ENCODE measurements at places on chromosomes 11 and 22.

- DNase-seq: no peak
These were observed 37.9 kb downstream of the TST start for GRCh38 chr22:36981247-36981775.

DNA sequence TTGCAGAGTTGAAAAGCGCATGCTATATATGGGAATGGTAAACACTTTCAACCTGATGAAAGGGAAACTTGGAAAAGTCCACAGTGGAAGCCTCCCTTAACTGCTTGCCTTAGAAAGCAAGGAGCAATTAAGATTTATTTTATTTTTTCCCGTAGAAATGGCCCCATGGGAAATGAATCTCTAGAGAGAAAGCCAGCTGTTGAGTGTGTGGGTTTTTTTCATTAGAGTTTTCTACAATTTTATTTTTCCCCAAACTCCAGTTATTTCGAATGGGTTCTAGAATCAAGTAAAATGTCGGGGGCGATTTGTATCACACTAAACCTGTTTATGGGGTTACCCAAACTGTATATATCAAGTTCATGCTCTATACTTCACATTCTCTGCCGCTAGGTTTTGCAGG is at the start of gene OR5M3:
OR5M3 (minus strand) TSS at position 101 of the 400 bp plus-strand sequence. CDS start 2,855 bp downstream, outside the sequence.
- no peak for DNase-seq

DNA sequence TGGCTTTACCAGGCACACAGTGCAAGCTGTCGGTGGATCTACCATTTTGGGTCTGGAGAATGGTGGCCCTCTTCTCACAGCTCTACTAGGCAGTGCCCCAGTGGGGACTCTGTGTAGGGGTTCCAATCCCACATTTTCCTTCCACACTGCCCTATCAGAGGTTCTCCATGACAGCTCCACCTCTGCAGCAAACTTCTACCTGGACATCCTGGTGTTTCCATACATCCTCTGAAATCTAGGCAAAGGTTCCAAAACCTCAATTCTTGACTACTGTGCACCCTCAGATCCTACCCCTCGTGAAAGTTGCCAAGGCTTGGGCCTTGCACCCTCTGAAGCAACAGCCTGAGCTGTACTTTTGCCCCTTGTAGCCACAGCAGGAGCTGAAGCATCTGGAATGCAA is 108.1 kb downstream of the SOX6 start:
- DNase-seq: no peak

DNA sequence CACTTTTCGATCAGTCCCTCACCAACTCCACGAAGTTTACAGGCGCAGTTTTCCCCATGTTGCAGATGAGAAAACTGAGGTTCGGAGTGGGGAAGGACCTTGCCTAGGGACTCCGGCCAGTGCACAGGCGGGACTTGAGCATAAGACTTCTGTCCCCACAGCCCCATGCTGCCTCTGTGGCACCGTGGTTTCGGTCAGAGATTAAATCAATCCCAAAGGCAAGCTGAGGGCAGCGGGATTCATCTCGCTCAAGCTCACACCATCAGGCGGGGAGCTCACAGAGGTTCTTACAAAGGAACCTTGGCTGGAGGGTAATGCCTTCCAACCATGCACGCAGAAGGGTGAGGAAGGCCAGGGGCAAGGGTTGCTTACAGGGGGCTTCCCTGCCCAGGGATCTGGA is 115.5 kb downstream of the PHF21B start:
- no peak for DNase-seq

- DNase-seq: no peak
These were observed 577.4 kb upstream of the LUZP2 start for GRCh38 chr11:23919455-23919854.

- no peak for DNase-seq
These were observed 437.8 kb upstream of the B3GAT1 start for GRCh38 chr11:134849833-134850232.

- no peak for DNase-seq
These were observed 405.6 kb downstream of the LRRC4C start for GRCh38 chr11:41053894-41054293.

DNA sequence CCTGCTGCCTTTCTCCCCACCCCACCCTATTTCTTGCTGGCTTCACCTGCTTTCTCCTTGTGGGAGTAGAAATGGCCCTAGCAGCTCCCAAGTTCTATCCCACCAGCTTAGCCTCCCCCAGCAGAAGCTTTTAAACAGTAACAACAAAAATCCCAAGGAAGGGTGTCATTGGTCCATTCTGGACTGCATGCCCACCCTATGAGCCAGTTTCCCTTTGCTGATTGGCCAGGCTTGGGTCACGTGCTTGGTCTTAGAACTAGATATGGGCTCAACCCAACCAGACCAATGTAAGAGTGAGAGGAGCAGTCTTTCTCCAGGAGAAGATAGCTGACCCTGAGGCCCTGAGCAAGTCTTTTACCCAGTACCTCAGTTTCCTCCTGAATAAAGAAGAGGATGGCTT is 2.3 kb downstream of the MTFP1 start:
- no peak for DNase-seq

GRCh38 chr11:130580891-130581492 is 132.5 kb downstream of the ADAMTS15 start:
- no peak for DNase-seq
